CD14-positive monocyte (primary cell): ENCODE measurements at places on chromosomes 12 and 14.

DNA sequence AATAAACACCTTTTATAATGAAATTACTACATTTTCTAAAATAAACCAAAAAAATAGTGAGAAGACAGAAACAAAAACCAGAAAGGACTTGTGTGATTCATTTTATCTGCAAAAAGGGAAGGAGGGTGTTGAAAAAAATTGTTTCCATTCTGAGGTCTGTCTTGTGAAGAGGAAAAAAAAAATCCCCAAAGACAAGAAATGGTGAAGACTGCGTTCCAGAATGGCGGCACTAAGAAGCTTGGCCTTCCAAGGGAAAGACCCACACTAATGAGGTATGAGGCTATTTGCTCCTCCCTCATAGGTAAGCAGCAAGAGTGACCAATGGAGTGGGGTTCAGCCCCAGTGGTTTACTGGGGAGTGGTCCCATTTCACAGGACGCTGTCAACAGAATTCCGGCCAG, 35.0 kb downstream of the GNPTAB start:
- no peak for DNase-seq

GRCh38 chr12:23987046-23987445, 37.6 kb upstream of the SOX5 start:
- DNase-seq = no peak

GRCh38 chr12:56948457-56948777, 9.0 kb downstream of the RDH16 start:
- DNase-seq = no peak

- DNase-seq = no peak
Observed at GRCh38 chr14:102588821-102589220, 3.6 kb upstream of the RCOR1 start.

DNA sequence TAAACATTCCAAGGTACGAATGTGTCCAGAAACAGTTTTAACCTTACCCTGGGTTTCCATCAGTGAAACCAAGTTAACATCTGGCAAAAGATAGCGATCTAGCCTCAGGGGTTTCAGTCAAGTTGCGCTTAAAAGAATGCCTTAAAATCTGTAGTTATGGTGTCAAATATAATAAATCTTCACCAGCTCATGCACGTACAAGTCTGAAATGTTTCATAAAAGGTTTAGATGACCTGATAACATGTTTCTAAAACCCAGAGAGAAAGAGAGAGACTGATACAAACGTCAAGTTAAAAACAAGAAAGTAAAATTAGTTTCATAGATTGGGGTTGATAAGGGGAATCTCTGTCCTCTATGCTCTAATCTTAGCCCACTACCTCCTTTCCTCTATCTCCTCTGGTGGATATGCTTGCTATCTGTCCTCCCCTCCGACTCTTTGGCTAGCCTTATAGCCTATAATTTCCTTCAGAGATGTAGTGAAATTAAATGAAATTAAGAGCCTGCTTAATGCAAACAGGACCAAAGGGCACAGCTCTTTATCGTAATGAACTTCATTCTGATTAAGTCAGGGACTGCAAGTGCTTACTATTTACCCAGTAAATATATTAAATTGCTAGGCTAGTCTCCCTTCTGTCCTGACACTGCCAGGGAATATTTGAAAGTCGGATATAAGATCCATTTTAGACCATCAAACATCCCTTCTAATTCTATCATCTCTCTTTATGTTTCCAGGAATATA, 18.4 kb upstream of the FOS start:
- no peak for DNase-seq

DNA sequence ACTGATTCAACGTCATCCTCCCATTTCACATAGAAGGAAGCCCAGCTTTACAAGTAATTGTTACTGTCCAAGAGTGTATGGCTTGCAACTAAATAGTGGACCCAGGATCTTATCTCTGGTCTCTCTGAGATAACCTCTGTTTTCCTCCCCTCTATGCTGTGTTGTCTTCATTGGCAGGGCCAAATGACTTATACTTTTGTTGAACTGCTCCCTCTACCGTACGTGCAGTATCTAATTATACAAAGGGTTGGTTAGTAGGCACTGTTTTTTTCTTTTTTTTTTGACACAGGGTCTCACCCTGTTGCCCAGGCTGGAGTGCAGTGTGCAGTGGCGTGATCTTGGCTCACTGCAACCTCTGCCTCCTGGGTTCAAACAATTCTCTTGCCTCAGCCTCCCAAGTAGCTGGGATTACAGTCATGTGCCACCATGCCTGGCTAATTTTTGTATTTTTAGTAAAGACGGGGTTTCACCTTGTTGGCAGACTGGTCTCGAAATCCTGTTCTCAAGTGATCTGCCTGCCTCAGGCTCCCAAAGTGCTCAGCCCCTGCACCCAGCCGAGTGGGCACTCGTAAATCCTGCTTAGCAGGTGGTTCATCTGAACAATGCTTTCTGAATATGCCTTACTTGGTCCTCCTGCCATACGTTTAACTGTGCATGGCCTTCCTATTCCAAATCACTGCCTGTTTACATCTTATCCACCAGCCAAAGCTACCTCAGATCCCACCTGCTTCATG, 162.1 kb downstream of the ADCK1 start:
- DNase-seq = no peak

DNA sequence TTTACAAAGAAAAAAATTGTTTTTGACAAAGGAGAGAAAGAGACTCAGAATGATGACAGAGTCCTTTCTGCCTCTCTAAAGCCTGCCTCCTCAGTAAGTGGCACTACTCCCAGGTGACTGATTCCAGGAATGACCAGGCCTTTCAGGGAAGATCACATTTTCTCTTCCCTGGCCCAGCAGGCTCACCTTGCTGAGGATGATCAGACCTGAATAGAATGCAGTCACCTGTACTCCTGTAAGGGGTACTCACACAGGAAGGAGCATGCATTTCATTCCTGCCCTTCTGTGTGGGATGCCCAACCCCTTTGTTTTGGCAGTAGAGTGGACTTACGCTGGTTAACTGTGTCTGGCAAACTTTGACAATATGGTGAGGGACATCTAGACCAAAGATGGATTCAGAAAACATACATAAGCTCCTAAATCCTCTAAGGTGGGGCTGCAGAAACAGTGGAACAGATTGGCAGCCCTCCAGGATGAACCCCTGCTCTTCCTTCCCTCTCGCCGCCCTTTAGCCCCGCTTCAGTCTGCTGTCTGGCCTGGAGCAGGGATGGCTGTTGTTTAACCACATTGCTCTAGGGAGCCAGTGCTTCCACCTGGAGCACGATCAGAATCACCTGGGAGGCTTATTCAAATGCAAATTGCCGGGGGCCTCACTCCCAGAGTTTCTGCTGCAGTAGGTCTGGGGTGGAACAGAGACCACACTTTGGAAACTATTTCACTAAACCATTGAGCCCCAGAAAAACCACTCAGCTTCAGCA, 29.8 kb downstream of the ERG28 start:
- no peak for DNase-seq

DNA sequence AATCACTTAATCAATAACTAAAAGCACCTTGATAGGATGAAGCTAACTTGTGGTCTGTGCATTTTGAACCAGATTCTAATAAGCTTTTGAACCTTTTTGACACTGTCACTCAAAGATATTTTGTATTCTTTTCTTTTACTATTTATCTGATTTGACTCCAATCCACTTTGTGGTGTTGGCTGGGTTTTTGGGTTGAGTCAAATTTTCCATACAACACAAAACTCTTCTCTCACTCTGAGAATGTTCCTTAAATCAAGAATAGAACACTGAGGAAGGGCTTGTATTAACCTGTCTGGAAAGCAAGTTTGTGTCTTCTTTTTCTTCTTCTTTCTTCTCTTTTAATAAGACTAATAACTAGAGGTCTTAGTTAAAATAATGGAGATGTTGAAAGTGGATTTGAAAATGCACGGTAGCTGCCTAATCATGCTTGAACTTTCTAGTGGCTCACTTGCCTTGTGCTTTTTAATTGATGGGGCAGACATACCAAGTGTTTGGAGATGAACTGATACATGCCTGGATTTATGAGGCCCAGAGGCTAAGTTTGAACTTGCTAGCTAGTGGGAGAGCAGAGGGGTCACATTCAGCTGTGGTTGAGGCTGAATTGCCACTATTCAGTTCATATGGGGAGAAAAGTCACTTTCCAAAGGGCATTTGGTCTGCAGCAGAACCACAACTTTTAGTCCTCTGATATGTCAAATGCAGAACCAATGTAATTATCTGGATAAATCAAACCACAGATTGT, 93.5 kb upstream of the PTHLH start:
- no peak for DNase-seq

DNA sequence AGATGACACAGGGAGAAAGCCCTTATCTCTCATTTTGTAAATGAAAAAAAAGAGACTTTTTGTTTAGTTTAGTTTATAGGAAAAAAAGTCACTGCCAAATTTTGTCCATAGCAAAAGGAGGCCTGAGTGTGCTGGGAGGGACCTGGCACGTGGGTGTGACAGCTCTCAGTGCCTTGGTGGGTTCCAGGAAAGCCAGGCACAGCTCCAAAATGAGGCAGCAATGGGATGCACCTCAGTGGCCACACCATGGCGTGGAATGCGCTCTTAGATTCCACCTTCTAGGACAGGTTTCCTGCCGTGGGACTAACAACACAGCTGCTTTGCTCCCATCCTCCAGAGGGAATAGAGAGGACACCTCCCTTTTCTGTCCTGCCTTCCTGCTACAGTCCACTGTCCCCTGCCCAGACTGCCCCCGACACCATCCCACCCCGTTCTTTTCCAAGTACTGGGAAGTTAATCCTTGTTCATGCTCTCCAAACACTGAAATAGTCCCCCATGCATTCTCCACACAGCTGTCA, 207.6 kb downstream of the EMP1 start:
- no peak for DNase-seq

- DNase-seq = no peak
Observed at GRCh38 chr14:99524804-99525698, 43.8 kb downstream of the CCNK start.

GRCh38 chr12:39972119-39972518, 133.8 kb downstream of the SLC2A13 start:
- no peak for DNase-seq

DNA sequence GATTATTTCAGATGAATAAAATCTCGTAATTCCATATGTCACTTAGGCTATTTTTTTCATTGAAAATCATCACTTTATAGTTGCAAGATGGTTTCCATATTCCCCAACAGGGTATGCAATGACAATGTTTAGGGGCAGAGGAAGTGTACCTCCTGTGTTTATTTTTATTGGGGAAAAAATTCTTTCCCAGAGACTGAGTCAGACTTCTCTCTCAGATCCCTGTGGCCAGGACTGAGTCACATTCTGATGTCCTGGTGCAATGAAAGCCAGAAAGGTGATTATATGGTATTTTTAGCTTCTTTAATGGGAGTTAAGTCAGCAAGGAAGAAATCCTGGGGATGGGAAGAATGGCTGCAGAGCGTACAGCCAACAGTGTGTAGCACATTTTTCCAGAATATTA, 196.9 kb upstream of the ALG10 start:
- no peak for DNase-seq

DNA sequence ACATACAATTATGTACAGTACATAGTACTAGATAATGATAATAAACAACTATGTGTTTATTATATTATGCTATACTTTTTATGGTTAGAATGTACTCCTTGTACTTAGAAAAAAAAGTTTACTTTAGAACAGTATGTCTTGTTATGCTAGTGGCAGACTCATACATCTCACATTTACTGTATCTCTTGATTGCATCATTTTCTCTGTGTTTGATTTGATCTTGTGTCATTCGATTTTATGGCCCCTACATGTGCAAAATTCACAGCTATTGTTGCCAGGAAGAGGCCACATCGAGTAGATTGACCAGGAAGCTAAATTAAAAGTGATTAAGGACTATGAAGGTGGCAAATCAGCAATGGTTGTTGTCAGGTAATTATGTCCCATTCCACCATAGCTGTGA, 153.0 kb downstream of the PCNX1 start:
- no peak for DNase-seq

GRCh38 chr12:68317047-68317667, 15.0 kb downstream of the MDM1 start:
- peak; percentile 40 for DNase-seq

DNA sequence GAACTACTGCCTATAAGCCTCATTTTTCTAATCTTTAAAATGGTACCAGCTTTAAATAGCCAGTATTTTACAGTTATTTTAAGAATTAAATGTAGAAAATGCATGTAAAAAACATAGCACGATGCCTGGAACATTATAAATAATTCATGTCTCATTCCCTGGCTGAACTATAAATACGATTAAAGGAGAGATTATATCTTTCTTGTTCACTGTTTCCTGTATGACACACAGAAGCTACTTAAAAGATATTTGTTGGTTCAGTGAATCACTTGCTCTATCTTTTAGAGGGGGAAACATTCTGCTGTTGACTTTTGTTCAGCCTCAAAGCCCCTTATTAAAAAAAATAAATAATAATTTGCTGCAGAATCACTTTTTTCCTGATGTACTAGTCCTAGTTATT, 406.9 kb downstream of the LRFN5 start:
- no peak for DNase-seq

- no peak for DNase-seq
Observed at GRCh38 chr14:88749139-88749538, 43.6 kb downstream of the EML5 start.

DNA sequence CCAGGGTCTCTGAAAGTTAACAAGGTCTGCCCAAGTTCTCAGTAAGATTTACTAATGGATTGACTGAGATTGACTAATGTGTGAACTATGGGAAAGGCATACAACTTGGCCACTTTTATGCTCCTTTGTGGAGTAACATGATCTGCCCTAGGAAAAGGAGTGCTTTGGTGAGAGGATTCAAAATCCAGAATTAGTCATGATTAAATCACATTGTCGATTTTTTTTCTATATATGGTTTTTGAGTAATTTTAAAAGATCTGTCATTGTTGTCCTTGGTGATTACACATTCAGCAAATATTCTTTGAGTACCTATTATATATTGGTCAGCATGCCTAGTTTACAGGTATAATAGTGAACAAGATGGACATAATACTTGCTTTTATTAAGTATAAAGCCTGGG, 147.7 kb upstream of the SYT10 start:
- DNase-seq = no peak

DNA sequence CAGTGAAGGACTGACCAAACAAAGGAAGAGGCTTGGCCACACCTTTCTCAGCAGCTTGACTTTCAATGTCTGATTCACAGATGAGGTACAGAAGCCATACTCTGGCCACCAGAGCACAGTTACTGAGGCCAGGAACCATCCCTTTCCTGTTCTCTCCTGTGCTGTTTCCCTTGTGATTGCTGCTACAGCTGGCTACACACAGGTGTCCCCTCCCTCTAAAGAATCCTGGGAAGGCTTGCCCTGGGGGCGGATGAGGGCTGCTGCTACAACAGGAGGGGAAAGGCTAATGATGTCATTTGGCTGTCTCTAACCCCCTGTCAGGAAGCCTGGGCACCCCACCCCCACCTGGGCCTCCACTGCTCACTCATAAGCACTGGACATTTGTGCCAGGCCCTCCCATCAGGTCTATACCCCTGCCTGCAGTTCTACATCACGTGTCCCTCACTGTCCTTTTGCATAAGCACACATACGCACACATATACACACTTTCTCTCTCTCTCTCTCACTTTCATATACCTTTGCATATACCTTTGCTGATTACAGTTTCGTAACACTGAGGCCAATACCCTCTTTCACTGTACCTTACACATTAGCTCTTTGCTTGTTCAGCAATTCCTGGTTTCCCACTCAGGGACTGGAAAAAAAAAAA, 41.4 kb downstream of the PRPF40B start:
- no peak for DNase-seq

GRCh38 chr12:109279525-109279924, 29.6 kb downstream of the FOXN4 start:
- DNase-seq = no peak

- DNase-seq = no peak
Observed at GRCh38 chr12:63982604-63983295, 138.2 kb downstream of the SRGAP1 start.
